ENCODE measurements at places on chromosomes 1 and 21. TPM values are rescaled to one million over a fixed set of nuclear protein-coding genes. Genes with fewer than 3 reads are reported as not detected.

Gene TESK2
- 7.9 TPM for total RNA-seq

Gene PTCH2
- total RNA-seq, result 1.6 TPM

Gene FAM177B
- 0.34 TPM for total RNA-seq

Gene DYNLT4
- total RNA-seq, result 1.1 TPM

Gene DSCAM
- total RNA-seq, result 1.9 TPM

Gene COL6A1
- total RNA-seq, result 78.4 TPM
